Neural crest cell (in vitro differentiated cells): ENCODE measurements at places on chromosomes 6 and 20. TPM values are rescaled to one million over a fixed set of nuclear protein-coding genes. Genes with fewer than 3 reads are reported as not detected.

DNA sequence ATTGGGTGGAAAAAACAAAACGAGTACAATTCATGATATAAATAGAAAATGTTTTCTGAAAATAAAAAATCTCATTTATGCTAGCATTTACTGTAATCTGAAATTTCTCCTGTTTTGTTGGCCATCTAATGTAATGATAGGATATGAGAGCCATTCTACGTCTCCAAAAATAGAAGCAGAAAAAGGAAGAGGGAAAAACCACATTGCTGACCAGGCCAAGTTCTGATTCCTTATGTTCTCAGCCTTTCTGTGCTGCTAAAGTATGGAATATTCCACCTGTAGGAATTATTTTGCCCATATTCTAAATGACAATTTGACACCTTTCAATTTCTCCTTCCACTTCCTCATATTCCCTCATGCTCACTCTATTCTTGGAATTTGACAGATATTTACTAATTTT, 110.2 kb downstream of the TBXT start:
- H3K27ac ChIP-seq = no peak overlapping the region
- H3K36me3 ChIP-seq = peaks cover 11% of the 10 kb centered on the region
- no peak for DNase-seq
- no peaks in the 10 kb centered on the region for H3K27me3 ChIP-seq
- H3K4me3 ChIP-seq = no peak overlapping the region

GRCh38 chr20:63947638-63948456, 8.4 kb downstream of the UCKL1 start:
- H3K4me1 ChIP-seq = peaks cover 27% of the 10 kb centered on the region
- no peak for DNase-seq
- peak overlapping the region; percentile 59 for H3K27ac ChIP-seq
- H3K27me3 ChIP-seq = peaks cover 8% of the 10 kb centered on the region
- peak overlapping the region; percentile 75 for H3K4me3 ChIP-seq

DNA sequence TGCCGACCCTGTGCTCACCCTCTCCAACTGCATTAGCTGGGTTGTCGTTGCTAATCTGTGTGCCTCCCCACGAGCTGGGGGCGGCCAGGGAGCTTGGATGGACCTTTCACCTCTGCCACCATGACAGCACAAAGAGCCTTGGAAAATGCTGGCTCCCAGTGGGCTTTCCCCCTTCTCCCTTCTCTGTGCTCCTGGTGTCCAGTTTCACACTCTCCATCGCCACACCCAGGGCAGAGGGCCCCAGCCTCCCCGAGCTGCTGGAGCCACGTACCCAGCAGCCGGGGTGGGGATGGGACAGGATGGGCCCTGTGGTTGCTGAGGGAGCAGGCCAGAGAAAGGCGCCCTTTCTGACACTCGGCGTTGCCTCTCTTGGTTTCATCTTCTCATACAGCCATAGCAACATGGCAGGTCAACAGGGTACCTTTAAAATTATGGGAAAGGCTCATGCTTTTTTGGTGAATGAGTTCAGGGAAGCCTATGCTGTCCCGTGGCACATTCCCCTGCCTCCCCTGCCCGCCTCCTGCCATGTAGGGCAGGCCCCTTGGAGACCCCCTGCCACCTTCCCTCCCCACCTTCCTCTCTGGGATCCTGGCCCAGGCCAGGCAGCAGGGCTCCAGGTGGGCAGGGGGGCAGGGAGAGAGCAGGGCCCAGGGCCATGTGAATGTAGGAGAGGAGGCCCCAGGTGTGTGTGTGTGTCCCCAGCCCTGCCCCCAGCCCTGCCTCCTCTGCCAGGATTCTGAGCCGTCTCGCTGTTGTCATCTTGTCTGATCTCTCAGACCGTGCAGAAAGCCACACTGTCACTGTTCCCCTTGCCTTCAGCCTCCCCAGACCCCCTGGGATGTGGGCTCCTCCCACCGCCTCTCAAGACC, 85.2 kb upstream of the CCDC167 start:
- no peak for DNase-seq
- no peaks in the 10 kb centered on the region for H3K36me3 ChIP-seq
- no peak overlapping the region for H3K4me3 ChIP-seq
- no peak overlapping the region for H3K27ac ChIP-seq

DNA sequence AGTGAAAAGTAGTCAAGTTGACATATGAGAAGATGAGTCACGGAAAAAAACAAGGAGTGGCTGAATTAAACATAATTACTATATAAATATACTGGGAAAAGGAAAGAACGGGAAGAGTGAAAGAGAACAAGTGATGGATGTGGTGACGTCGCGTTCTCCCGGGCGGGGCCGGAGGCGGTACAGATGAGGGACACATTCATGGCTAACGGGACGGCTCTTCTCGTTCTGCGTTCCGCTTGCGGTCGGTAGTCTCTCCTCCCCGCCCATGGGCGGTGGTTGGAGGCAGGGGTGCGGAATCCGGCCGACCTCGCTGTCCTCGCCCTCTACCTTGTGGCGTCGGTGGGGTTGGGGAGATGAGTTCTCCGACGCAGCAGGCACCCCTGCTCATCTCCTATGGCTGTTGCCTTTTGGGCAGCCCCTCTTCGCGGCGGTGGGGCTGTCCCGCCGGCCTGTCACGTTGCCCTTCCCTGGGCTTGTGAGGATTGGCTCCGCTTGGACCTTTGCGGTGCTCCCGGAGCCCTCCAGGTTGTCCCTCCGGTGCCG, 22.5 kb downstream of the HLA-G start:
- no peaks in the 10 kb centered on the region for H3K4me1 ChIP-seq
- H3K4me3 ChIP-seq = no peak overlapping the region
- no peak for DNase-seq
- no peaks in the 10 kb centered on the region for H3K36me3 ChIP-seq
- no peak overlapping the region for H3K27ac ChIP-seq

GRCh38 chr6:165548450-165548849, 114.6 kb downstream of the PDE10A start:
- peaks cover 7% of the 10 kb centered on the region for H3K4me1 ChIP-seq
- no peak overlapping the region for H3K4me3 ChIP-seq
- H3K27me3 ChIP-seq = no peaks in the 10 kb centered on the region
- DNase-seq = no peak
- H3K27ac ChIP-seq = no peak overlapping the region

GRCh38 chr6:10612161-10612560, 82.3 kb downstream of the C6orf52 start:
- no peaks in the 10 kb centered on the region for H3K36me3 ChIP-seq
- H3K4me1 ChIP-seq = no peaks in the 10 kb centered on the region
- DNase-seq = no peak
- H3K27ac ChIP-seq = no peak overlapping the region

GRCh38 chr20:43975096-43975768, 60.6 kb downstream of the TOX2 start:
- H3K36me3 ChIP-seq = no peaks in the 10 kb centered on the region
- no peak for DNase-seq
- peaks cover 12% of the 10 kb centered on the region for H3K4me1 ChIP-seq

GRCh38 chr6:66435321-66435720, 728.3 kb upstream of the EYS start:
- H3K27ac ChIP-seq = no peak overlapping the region
- no peak overlapping the region for H3K4me3 ChIP-seq
- H3K36me3 ChIP-seq = no peaks in the 10 kb centered on the region
- DNase-seq = no peak
- no peaks in the 10 kb centered on the region for H3K4me1 ChIP-seq
- no peaks in the 10 kb centered on the region for H3K27me3 ChIP-seq

Gene TMEM74B
- 2.7 and 3.3 TPM in 2 replicates for total RNA-seq

Gene RPP40
- 9.3 and 9.7 TPM in 2 replicates for total RNA-seq

Gene CARMIL1
- 4.5 and 5.0 TPM in 2 replicates for total RNA-seq

Gene SLC35F1
- total RNA-seq = 41.4 and 43.1 TPM in 2 replicates

Gene EEF1E1
- 49.9 and 53.2 TPM in 2 replicates for total RNA-seq

Gene LPA
- 0.43 and 0.65 TPM in 2 replicates for total RNA-seq

Gene TRIM31
- total RNA-seq = not detected in 2 replicates
